ENCODE measurements at places on chromosomes 7 and 10.

- DNase-seq: no peak
Measured at GRCh38 chr7:132399367-132399766, 176.9 kb downstream of the PLXNA4 start.

DNA sequence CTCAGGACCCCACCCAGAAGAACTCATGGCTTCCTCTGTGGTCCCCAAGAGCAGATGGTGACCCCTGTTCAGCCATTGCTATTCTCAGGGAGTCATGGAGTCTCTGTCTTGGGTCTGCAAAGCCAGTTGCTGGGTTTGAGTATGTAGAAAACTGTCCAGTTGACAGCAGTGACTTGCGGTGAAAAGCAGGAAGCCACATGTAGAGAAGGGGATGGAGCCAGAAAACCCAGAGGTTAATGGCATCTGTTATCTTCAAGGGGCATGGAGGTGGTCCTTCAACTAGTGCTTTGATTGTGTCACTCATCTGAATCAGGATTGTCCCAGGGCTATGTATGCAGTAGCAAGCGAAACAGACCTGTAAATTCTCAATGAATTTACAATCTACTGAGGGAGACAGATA lies 86.3 kb upstream of the STK17A start:
- DNase-seq: no peak

DNA sequence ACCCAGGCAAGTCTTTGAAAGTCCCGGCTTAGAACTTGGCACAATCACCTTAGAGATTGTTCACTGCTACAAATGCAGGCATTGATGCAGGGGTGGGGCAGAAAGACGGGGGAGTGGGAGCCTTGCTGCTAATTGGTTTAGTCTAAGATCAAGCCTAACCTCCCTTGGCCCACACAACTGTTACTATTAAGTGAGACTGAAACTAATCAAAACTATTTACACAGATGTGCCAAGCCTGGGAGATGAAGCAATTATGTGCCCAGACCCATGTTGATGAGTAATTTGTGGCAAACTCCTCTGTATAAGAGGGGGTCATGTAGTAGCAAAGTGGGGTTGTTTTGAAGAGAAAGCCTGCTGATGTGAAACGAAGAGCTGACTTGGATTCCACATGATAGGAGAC lies 178.2 kb upstream of the ITGB1 start:
- DNase-seq: no peak

DNA sequence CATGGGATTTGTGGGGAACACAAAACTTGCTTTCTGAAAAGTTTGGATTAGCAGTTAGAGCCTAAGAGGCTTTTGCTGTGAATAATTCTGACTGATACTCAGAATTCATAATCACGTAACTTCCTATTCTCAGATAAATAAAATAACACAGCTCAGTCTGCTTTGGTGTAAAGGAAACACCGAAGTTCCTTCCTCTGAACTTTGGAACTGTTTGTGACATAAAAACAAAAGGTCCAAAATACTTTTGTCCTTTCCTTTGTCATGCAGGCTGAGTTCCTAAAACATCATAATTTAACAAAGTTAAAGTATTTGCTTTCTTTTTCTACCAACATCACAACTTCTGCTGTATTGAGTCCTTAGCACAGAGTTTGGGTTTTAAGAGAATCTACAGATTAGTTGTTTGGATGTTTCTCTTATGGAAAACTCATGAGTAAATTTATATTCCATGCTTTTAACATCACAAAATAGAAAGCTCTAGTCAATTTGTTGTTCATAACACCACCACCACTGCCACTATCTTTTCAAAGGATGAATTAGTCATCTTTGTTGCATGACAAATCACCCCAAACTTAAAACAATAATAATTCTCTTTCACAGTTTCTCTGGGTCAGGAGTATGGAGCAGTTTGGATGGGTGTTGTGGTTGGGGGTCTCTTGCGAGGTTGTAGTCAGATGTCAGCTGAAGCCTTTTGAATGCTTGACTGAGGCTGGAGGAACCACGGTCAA lies 123.4 kb downstream of the REEP3 start:
- DNase-seq: no peak

Measured in NCI-H1417 treated with DMSO at 0.1 percent for 48 hours (cell line).